Erythroblast (primary cell): ENCODE measurements at places on chromosomes 6 and 20.

DNA sequence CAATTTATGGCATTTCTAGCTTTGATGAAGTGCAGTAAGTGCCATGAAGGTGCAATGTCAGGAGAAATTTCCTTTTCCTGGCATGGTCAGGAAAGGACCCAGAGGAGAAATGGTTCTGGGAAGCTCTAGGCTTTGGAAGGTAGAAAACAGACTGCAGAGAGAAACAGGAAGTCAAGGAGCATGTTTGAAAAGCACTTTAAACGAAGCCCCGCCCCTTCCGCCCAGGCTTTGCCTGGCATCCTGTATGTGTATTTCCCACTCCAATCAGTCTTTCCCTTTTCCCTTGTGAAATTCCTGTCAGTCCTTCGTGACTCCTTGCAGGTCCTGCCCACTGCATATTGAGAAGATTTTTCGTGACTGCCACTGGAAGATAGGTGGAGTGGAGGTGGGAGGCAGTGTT is 320.9 kb upstream of the SASH1 start:
- no peak for DNase-seq

DNA sequence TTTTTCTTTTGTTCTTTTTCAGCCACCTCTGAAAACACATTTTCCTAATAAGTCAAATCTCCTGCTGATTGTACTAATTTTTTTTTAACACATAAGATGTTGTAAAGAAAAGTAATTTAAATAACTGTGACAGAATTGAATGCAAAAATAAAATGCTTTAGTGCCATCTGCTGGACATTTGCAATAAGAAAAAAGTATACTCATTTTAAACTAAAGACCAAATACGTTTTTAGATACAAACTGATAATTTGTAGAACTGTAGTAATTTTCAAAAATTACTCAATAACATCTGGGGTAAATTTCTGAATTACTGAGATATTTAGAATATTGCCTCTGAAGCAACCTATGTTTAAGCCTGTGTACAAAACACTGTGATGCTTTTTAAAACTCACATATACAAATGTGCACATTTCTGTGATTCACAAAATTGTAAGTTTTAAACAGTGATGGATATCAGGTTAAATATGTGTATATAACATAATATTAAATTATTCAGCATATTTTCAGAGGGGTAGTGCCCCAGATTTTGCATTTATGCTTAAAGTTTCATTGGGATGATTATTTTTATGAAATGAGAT is 198.7 kb downstream of the RIMS1 start:
- no peak for DNase-seq

DNA sequence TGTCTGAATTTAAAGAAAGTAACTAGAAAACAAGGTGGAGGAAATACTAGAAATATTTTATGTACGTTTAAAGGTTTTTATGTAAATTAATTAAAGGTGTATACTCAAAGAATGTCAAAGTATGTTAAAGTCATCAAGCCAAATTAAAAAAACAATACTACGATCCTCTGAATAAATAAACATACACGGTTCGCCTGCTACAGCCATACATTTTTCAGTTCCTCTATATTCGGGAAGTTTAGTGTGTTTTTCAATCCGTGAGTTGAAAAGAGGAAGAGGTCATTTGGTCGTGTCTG is 626 bp downstream of the STX7 start:
- DNase-seq = no peak

GRCh38 chr20:47660983-47661700 is 124.1 kb downstream of the SULF2 start:
- DNase-seq = no peak

- no peak for DNase-seq
These were observed 413.5 kb downstream of the PRKN start for GRCh38 chr6:162313922-162314660.

DNA sequence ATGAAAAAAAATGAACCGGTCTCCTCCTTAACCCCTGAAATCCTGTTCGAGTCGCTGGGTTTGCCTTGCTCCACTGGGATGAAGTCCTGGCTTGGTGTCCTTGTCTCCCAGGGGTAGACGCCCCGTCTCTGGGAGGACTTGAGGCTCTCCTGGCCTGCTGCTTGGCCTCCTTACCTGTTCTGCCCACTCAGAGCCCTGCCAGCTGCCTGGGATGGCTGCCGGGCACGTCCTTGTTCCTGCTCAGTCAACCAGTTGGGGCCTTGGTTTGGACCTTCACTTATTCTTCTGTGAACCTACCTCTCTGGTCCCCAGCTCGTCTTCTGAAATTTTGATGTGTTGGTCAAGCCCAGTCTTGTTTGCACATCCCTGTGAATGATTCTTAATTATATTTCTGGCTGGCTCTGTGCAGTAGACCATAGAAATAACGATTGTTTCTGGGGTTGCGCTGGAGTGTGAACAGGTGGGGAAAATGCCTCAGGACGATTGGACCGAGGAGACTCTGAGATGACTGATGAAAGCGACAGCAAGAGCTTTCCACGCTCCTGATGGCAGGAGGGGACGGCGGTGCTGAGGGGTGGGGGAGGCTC is 126.5 kb upstream of the ESR1 start:
- DNase-seq = no peak

DNA sequence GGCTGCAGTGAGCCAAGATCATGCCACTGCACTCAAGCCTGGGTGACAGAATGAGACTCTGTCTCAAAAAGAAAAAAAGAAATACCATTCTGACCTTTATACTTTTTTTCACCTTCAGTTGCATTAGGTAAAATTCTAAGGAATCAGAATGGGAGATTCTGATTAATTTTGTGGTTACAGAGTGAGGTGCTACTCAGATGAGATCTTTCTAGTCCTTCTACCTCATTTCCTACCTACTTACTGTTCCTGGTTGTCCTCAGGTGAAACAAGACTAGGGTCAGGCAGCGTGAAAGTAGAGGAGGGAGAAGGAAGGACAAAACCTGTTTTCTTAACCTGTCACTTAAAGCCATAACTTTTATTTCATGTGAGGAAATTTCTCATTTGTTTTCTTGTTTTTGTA is 63.7 kb downstream of the MTFR2 start:
- DNase-seq = no peak

DNA sequence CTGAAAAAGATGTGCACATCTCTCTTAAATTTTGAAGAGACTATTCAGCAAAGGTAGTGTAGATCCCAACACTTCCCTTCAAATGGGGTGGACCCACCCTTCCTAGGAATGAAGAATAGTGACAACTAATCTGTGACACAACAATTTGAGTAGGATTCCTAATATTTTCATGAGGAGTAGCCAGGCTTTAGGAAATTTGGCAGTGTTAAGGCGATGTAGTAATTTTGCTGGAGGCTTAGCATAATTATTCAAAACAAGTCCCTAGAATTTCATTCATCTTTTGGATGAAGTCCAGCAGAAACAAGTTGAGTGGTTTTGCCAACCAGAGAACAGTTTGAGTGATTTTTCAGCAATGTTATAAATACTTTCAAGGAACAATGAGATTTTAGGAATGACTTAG is 52.4 kb downstream of the ELOVL4 start:
- no peak for DNase-seq
